ENCODE measurements at places on chromosomes 2 and 18. TPM values are rescaled to one million over a fixed set of nuclear protein-coding genes. Genes with fewer than 3 reads are reported as not detected.

NEDD4L gene
- 67.5 TPM for total RNA-seq

DNA sequence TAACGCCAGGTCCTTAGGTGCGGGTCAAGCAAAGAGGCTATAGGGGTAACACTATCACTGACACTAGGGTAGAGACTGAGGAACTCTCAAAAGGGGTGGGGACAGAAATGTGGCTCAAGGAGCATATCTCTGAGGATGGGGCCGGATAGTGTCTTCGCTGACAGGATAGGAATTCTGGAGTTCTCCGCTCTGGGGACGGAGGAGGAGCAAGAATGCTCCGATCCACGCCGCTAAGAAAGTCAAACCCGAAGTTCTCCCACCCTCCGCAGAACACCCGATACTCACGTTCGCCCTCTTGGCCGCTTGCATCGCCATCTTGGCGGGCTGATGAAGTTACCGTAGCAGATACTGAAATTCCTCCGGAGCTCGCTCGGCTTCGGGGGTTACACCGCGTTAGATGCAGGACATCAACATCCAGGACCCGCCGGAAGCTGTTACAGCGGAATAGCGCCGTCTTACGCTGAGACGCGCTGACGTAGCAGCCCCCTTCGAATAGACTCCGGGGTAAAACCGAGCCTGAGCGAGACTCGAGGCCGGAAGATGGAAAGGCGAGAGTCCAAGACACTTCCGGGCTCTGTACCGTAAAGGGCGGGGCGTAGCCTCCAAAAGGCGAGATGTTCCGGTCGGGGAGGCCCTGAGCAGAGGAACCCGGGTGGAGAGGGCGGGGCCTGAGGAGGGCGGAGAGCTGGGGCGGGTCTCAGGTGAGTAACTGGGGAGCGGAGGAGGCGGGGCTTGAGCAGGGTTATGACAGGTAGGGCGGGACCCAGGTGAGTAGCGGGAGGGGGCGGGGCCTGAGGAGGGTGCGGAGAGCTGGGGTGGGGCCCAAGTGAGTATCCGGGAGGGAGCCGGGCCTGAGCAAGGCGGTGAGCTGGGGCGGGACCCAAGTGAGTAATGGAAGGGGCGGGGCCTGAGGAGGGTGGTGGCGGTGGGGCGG, at the start of gene SF3B6:
TSS of gene SF3B6 (minus strand) at position 412 of the 934 bp plus-strand sequence. CDS start at position 315, 97 bp downstream.
- peak; percentile 96 for DNase-seq

- DNase-seq: no peak
These were observed 441.8 kb downstream of the SETBP1 start for GRCh38 chr18:45122506-45122905.

RAB6C gene
- total RNA-seq: 0.14 TPM

DNA sequence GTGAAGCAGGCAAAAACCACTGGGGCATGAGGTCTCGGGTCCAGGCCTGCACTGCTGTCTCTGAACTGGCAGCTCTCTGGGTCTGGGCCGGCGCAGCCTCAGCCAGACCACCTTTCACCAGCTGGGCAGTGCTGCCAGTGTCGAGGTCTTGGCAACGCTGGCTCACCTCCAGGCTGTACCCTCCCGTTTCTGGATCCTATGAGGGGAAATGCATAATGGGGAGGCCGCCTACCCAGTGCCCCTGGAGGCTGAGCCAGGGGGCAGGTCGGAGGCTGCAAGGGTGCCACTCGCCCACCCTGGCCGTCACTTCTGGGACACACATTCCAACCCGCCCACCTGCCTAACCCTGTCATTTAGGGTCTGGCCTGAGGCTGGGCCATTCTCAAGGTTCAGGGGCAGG, 24.6 kb downstream of the KIF1A start:
- DNase-seq: no peak

GRCh38 chr18:13889671-13890070, 25.7 kb downstream of the MC2R start:
- peak; percentile 32 for DNase-seq

NT5DC4 gene
- total RNA-seq: not detected

GRCh38 chr2:126177479-126177878, 478.5 kb upstream of the GYPC start:
- no peak for DNase-seq

GRCh38 chr2:54360055-54360792, 95.9 kb upstream of the SPTBN1 start:
- DNase-seq: peak; percentile 77

TMEM178A gene
- total RNA-seq: 28.7 TPM

ACADL gene
- 2.3 TPM for total RNA-seq

IL1B gene
- total RNA-seq: not detected

GRCh38 chr2:70916291-70916690, 19.4 kb upstream of the ATP6V1B1 start:
- DNase-seq: no peak

FTCDNL1 gene
- total RNA-seq: 0.45 TPM

GRCh38 chr2:233179848-233180366, 71.6 kb upstream of the ATG16L1 start:
- no peak for DNase-seq

- DNase-seq: no peak
These were observed 438.1 kb upstream of the ST6GAL2 start for GRCh38 chr2:107323946-107324565.

- DNase-seq: no peak
These were observed 248.4 kb downstream of the HDAC4 start for GRCh38 chr2:239152239-239152915.

DNA sequence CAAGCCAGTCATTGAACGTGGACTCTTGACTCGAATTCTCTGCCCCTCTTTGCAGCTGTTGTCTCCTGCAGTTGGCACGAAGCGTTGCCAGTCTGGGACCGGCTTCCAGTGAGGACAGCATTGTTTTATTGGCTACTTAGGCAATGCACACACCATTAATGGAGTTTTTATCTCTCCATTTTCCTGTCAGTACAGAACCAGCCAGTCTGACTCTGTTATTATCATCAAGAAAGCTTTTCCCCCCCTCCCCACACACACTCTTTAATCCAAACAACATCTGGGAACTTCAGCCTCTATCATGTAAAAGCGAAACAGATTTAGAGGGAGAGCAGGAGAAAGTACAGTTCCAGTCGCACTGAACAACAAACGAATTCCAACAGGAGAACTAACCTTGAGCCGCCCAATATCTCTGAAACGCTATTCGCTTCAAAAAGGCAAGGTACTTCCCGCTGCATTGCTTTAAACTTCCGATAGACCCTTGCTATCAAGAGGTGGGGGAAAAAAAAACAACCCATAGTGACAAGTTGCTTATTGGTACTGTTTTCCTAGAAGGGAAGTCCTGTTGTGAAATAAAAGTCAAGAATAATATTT, 38.2 kb downstream of the ACVR1 start:
- peak; percentile 22 for DNase-seq

- no peak for DNase-seq
These were observed 94.9 kb downstream of the RND3 start for GRCh38 chr2:150392614-150393013.

DNA sequence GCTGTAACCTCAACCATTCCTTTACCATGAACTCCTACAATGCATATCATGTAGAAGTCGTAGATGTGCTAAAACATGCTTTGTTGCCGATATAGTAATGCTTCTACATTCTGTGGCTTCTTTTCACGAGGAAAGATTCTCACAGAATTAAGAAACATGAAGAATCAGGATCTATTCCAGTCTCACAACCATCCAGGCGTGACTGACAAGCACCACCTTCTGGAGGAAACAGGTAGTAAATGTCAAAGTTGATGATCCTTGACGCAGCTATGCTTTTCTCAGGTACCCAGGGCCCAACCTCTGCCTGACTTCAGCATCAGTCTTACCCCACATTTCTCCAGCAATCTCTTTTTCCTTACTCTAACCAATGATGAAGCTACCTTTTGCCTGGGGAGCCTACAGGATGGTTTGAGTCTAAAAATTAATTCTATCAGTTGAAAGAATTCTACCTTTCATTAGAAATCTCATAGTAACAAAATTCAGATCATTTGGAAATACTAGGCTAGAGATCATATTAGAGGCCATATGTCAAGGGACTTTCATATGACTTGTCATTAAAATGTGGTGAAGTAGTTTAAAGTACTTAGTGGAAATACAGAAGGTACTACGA, 123.3 kb upstream of the RND3 start:
- DNase-seq: no peak

DNA sequence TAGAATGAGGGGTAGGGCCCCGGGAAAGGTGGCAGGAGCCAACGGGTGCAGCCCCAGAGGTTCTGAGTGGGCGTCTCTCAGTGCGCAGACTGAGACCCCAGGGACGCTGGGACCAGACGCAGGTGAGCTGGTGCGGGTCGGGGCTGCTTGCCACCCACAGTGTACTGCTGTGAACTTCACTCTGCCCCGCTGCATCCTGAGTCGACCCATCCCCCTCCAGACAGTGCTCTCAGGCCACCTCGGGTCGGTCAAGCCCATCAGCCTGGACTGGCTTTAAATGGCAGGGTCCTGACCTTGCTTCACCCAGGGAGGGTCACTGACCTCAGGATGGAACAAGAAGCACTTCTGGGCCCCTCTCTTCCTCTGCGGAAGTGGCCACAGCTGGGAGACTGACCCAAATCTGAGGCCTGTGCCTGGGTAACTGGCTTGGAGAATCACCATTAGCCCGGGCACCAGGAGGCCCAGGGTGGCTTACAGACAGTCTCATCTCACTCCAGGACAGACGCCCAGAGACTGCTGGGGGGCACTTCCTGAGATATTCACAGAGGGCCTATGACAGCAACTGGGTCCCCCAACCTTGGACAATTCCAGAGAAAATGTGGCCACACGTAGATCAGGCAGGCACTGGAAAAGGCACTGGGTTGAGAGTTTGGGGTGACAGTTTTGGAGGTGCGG, 23.7 kb upstream of the BOK start:
- DNase-seq: no peak

DNA sequence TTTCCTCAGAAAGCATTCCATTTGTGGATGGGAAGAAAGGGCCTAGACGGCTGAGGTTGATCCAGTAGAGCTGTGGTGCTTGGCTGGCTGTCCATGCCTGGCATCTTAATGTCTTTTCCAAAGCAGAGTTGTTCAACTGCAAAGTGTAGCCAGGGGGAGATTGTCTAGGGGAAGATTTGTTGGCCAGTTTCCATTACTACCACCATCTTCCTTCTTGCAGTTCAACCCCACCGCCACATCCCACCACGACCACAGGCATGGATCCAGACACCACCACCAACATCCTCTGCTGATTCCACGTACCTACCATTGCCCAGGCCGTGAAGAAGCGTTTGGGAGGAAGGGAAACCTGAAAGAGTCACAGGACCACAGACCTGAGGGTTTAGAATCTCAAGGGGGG, 50.7 kb upstream of the HAAO start:
- no peak for DNase-seq

ASNSD1 gene
- 31.7 TPM for total RNA-seq

DNA sequence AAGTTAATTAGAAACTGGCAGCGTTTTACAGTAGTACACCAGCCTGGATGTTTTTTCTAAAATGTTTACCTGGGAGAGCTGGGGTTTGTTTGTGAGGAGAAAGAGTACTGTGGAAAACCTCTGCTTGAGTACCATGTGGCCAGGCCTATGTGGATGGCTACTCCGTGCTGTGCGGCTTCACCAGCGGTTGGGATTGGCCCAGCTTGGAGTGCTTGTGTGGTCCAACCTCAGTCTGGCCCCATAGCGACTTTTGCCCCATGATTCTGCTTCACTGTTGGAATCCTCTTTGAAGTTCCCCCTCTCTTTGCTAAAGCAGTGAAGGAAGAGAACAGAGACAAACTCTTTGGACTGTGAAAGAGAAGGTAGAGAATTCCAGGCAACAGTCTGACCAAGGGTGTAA, 15.9 kb downstream of the CD8A start:
- DNase-seq: no peak

- no peak for DNase-seq
These were observed 3.1 kb downstream of the NFE2L2 start for GRCh38 chr2:177261116-177262060.

LYG1 gene
- 1.1 TPM for total RNA-seq

- no peak for DNase-seq
These were observed 14.4 kb downstream of the CCNT2 start for GRCh38 chr2:134932864-134933526.

DNA sequence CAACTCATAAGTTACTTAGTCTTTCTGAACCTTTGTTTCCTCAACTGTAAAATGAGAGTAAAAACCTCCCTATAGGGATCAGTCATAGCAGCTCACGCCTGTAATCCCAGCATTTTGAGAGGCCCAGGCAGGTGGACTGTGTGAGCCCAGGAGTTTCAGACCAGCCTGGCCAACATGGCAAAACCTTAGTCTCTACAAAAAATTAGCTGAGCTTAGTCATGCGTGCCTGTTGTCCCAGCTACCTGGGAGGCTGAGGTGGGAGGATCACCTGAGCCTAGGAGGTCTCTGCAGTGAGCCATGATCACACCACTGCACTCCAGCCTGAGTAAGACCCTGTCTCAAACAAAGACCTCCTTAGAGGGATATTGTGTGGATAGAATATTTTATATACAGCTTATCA, 2.3 kb downstream of the GPR155 start:
- DNase-seq: no peak

GRCh38 chr18:13328213-13328612, 109.7 kb downstream of the LDLRAD4 start:
- no peak for DNase-seq

GRCh38 chr2:70765507-70765906, 2.5 kb downstream of the ADD2 start:
- DNase-seq: no peak

DCDC2C gene
- total RNA-seq: not detected

DNA sequence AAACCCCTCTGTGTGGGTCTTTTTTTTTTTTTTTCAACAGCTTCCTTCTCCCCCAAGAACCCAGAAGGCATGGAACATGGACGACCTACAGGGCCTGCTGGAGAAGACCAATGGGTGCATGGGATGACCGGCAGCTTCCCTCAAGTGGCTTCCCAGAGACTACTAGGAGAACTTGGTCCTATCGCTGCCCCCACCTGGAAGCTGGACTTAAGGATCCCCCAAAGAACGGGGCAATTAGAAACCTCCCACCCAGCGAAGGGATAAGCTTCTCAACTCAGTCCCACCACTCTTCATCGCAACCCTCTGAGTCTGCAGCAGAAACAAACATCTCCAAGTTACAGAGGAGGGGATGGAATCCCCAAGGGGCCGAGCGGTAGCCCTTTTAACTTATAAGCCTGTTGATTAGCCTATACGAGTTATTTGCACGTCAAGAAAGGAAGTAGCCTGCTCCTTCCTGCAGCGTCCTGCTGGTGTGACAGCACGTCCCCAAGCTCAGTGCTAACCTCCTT, 1.4 kb downstream of the ACTR1B start:
- no peak for DNase-seq

- no peak for DNase-seq
These were observed 86.7 kb downstream of the GALNT14 start for GRCh38 chr2:31051258-31052140.

PRKRA gene
- total RNA-seq: 47.9 TPM

- peak; percentile 61 for DNase-seq
These were observed 133.9 kb downstream of the GFPT1 start for GRCh38 chr2:69253112-69253511.

GRCh38 chr18:41690332-41691127, 264.5 kb upstream of the PIK3C3 start:
- DNase-seq: peak; percentile 78

Measured in astrocyte (in vitro differentiated cells and primary cell).